ENCODE measurements at places on chromosomes 5 and 9.
A peak's percentile ranks its signal among the peaks of the same experiment; 100 is the strongest.

DNA sequence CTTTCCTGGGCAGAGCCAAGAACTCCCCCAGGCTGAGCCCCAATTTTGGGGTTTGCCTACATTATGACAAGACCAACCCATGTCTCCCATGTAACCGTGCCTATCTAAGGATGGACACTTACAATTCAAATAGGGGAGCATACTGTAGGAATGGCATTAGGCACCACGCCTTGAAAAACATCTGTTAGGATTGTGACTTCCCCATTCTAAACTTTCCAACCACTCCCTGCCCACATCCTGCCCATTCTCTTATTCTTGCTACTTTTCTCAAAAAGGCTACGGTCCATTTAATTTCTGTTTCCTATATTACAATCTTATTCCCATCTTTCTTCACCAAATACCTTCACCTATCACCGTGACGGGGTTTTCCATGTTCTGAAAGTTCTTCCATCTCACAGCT lies 99.2 kb downstream of the LPAR1 start:
- DNase-seq, result peak; percentile 50

DNA sequence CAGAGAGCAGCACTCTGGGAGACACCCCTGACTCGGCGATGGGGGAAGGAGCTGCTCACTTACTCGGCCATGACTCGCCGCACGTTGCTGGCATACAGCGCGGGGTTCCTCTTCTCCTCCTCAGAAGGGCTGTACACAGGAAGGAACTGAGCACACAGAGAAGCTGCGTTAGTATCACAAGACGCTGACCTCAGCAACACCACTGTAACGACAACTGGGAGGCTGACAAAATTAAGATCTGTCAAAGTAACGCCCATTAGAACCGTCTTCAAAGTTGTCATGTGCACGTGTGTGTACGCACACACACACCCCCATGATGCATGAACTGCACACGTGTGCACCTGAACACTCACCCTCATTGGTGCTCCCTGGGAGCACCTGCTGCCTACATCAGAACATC lies 32.1 kb upstream of the SLC6A3 start:
- DNase-seq, result peak; percentile 52

- no peak for DNase-seq
Measured at GRCh38 chr5:117652958-117653280, 1078.3 kb upstream of the SEMA6A start.

DNA sequence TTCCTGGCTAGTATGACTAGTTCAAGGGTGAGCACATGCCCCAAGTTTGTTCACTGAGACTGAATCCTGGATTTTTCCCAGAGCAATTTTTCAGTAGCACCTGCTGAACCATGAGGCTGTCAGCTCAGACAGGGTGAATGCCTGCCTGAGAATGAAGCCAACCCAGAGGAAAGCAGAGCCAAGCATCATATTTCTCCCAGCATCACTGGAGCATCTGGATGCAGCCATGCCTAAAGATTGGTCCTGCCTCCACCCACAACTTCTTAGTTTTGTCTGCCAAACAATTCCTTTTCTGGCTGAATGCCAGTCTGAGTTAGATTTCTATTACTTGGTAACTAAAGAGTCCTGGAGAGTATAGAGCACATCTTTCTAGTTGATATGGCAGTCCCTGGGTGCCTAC lies 343.6 kb downstream of the CSNK1G3 start:
- DNase-seq, result no peak

- no peak for DNase-seq
Measured at GRCh38 chr5:142179776-142180387, 71.3 kb downstream of the NDFIP1 start.

- DNase-seq, result no peak
Measured at GRCh38 chr5:169705322-169705721, 68.2 kb downstream of the DOCK2 start.

DNA sequence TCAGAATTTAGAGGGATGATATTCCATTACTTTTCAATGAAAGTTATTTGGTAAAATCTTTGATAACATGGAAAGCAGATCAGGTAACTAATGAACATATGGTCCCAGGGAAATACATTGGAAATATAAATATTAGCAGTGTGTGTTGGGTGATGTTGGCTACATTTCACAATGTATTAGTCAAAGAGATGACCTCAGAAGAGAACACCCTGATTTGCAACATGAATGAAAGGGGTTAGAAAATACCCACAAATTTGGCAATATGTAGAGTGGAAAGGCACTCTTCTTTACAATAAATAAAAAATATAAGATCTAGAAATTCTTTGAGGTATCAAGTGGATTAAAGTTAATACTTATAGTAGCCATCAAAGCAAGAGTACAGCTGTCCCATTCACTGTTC lies 606.7 kb downstream of the PSAT1 start:
- DNase-seq, result no peak

- DNase-seq, result peak; percentile 65
Measured at GRCh38 chr5:77294185-77294584, 83.7 kb downstream of the PDE8B start.

DNA sequence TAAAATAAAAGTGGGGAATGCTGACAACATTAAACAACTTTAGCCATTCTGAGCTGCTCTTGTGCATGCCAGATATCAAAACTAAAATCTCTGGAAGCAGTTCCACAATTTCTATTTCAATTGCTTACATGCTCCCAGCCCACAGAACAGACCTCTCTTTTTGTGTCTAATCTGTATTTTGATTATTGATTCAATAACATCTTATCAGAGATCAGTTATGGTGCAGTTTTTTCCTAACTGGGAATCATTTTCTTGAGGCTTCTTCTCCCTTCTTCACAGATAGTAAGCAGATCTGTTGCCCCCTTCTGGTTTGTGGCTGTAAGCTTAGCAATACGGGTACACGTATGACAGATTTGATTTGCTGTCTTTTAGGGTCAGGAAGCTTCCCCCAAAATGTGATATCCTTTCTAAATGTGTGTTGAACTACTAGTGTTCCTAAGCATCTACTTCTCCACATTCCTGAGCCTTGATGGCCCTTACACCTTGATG lies 39.4 kb downstream of the MRPS27 start:
- DNase-seq, result peak; percentile 67

DNA sequence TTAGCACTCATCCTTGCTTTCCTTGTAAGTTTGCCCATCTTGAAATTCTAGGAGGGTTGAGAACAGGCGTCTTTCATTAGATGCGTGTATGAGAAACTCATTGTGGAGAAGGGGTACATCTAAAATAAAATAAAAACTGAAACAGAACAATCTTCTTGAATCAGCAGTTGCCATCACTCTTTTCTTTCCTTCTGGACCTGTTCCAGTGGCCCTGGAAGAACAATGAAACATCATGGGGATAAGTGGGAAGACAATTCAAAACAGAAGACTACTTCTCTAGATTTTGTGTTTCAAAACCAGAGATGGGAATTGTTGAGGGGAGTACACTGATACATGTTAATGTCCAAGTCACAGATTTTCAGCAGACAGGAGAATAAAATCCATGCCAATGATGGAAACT lies 59.9 kb downstream of the SLC1A3 start:
- DNase-seq, result no peak

GRCh38 chr5:131068076-131068475 lies 97.0 kb downstream of the HINT1 start:
- DNase-seq, result no peak

GRCh38 chr5:73792687-73793320 lies 166.8 kb downstream of the ARHGEF28 start:
- DNase-seq, result peak; percentile 84

- no peak for DNase-seq
Measured at GRCh38 chr9:131642496-131643083, 97.3 kb downstream of the PRRT1B start.

DNA sequence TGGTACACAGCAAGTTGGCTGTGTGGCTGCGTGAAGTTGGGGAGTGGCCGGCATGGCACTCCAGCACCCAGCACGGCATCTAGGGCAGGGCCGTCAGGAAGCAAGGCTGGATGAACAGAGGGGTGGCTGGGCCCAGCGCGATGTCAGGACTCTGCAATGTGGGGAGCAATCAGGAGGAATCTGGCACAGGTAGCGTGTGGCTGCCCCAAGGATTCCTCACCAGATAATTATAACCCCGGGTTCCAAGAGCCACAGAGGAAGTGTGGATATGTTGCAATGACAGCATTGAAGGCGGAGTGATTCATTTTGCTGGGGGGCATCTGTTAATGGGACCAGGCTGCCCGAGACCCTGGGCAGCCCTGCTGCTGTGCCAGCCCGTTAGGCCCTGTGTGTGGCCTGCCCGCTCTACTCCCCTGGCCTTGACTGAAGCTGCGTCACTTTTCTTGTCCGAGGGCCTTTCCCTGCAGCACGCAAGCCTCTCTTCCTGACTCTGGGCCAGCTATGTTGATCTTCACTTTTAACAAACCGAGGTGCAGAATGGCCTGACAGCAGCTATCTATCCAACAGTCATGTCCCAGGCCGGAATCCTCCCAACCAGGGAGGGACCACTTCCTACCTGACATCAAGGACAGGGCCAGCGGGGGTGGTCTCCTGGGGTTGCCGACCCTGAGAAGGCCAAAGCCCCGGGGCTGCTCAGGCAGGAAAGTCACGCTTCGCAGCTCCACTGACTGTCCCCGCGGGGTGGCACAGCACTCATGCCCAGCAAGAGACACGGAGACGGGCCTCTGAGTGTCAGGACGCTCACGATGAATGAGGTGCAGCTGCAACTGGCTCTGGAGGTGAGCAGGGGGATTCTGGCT lies 118.0 kb upstream of the PHYKPL start:
- DNase-seq, result no peak

DNA sequence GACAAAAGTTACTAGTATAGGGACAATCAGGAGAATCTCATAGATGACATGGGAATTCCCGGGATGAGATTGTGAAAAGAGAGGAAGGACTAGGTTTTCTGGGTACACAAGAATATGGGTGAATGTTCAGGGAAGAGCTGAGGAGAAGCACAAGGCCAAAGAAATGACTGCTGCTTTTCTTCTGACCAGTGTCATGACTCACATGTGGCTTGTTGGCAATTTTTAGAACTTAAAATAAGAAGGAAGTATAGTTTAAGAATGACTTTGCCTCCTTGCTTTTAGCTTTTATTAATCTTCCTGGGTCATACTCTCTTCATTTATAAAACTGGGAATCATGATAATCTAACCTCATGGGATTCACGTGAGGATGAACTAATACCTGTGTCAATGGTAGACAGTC lies 652.4 kb upstream of the MEF2C start:
- no peak for DNase-seq

DNA sequence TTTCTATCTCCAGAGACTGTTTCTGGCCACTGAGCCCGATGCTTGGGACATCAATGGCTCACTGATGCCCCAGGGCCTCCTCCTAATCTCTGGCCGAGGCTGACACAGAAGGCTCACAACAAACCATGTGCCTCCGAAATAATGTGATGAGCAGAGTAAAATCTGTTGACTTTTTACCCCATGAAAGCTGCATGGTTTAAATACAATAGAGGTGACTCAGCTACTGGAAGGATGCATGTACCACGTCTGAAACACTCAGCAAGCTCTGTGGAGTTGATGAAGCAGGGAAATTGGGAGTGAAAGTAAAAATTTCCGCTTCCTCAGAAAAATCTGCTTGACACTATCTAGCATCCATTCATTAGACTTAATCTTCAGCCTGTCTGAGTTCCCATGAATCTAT lies 111.1 kb upstream of the EQTN start:
- no peak for DNase-seq

- DNase-seq, result peak; percentile 85
Measured at GRCh38 chr9:108156270-108156998, 666.9 kb upstream of the KLF4 start.

DNA sequence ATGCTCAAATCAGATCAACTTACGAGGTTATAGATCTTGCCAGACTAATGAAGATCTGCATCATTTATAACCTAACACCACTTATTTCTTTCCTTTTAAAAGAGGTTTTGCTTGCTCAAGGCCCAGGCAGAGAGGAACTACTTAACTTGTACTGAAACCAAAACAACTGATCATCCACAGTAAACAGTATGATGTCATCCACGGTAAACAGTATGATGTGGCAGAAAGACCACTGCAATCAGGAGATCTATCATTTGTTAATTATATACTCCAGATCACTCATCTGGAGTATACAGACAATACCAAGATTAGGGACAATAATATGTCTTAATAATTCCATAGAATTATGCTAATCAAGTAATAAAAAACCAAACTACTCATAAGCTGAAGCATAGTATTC lies 116.8 kb downstream of the ADAMTS6 start:
- DNase-seq, result no peak

DNA sequence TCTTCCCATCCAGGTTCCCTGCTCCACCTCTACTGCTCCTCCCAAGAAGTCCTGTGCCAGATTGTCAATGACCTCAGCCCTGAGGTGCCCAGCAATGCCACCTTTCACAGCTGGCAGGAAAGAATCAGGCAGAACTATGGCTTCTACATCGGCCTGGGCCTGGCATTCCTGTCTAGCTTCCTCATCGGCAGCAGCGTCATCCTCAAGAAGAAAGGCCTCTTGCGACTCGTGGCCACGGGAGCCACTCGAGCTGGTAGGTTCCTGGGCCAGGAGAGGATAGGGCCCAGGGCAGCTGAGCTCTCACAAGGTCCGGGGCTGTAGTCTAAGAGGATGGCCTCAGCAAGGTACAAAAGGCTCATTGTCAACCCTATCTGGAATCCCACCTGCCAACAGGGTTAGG lies 3.1 kb downstream of the NIPAL4 start:
- no peak for DNase-seq

GRCh38 chr5:76755779-76756637 lies 40.1 kb downstream of the F2R start:
- DNase-seq, result no peak

- DNase-seq, result no peak
Measured at GRCh38 chr5:3456121-3456681, 139.4 kb upstream of the IRX1 start.

DNA sequence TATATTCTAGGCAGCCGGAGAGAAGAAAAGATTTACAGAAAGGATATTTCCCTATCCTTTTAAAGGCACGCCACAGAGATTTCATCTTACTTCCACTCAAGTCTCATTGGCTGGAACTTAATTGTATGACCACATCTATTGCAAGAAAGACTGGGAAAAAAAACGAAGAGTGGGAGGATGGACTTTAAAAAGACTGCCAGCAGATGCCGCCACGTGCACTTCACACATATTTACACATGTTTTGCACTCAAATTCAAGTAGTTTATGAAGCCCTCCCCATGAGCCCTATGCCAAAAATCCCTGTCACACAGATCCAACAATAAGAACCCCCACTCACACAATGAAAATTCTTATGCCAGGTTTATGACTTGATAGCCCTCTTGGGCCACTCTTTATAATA lies 138.5 kb upstream of the TYRP1 start:
- peak; percentile 33 for DNase-seq

- DNase-seq, result no peak
Measured at GRCh38 chr9:132505991-132506655, 76.3 kb upstream of the BARHL1 start.

DNA sequence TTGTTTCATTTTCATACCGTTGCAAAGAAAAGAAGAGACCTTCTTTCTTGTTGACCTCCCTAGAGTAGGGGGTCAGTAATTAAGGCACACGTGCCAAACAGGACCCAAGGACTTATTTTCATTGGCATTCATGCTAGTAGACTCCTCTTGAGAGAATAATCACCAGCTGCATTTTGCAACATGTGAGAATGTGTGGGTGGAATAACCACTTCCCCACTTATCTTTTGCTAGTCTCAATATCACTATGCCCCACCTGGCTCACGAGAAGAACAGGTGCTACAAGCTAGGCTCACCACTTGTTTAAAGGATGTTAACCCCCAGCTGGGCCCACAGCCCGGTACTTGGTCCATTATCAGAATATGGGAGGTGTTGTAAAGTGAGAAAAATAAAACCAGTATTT lies 460.7 kb upstream of the MEF2C start:
- peak; percentile 60 for DNase-seq
